ENCODE measurements at places on chromosomes 1 and 21.

GRCh38 chr1:222347627-222348026 is 200.3 kb downstream of the HHIPL2 start:
- DNase-seq = no peak

DNA sequence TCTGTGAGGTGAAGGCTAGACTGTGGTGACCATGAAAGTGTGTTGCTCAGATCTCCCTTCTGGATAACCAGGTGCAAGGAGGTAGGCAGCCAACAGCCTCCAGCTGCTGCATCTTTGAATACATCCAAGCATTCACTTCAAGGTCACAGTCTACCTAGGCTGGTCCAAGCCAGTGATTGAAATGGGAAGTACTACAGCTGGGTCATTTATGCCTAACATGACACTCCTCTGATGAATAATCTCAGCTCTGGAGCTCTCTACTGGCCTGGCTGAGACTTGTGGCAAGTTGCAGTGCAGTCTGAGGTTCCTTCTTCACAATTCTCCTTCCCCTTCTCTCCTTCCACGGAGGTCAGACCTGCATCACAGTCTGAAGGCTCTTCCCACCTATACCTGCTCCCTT is 35.0 kb upstream of the ARHGAP29 start:
- DNase-seq = no peak

GRCh38 chr1:162229549-162229948 is 147.1 kb downstream of the SPATA46 start:
- no peak for DNase-seq

DNA sequence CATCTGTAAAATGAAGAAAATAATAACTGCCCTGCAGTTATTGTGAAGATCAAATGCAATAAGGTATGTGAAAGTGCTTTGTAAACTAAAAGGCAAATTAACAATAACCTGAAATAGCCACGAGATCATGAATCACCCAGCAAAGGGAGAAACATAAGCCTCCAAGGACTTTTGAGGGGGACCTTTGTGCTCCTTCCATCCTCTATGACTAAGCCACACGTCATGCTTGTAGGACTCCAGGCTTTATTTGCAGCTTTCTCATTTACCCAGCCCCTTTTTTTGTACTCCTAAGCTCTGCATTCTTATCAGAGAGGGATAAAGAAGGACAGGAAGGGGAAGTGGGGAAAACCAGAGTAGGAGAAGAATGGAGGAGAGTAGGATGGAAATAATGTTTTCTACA is 115.1 kb downstream of the PROX1 start:
- no peak for DNase-seq

DNA sequence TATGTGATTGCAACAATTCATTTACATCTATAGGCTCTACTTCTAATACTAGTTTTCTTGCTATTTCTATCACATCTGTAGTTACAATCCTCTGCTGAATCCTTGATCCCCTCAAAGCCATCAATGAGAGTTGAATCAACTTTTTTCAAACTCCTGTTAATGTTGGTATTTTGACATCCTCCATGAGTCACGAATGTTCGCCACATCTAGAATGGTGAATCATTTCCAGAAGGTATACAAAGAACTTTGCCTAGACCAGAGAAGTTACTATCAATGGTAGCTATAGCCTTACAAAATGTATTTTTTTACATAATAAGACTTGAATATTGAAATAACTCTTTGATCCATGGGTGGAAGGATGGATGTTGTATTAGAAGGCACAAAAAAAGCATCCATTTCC is 110.0 kb downstream of the AMY1C start:
- DNase-seq = no peak

DNA sequence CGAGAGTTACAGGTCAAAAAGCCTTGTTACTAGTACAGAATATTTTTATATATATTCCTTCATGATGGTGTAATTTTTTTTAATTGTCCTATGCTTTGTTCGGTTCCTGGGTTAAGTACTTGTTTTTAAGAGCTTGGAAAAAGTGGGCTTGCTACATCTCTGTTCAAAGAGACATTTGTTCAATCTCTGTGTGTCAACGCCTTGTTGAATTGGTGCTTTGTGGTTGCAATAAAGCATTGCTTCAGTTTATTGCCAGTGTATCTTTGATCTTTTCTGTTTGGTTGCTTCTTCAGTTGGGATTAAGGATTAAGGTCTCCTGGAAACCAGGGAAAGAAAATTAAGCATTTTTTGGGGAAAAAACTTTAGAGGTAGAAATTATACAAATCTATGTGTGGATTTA is 47.7 kb upstream of the DNASE2B start:
- DNase-seq = no peak

DNA sequence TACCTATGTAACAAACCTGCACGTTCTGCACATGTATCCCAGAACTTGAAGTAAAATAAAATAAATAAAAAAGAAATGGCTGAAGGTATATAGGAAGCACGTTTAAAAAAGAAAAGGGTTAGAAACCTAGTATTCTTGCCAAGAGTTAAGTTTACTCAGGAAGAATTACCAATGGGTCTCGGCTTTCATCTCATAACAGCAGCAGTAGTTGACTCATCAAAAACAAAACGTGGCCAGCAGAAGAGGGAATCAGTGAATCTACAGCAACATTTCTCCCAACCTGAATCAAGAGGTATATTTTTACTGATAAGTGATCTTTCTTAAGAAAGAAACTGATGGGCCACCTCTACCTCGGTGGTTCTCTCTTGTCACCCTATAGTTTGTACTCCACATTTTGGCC is 340.3 kb downstream of the BRINP2 start:
- no peak for DNase-seq

GRCh38 chr1:105591681-105592080 is 1464.8 kb upstream of the PRMT6 start:
- no peak for DNase-seq

DNA sequence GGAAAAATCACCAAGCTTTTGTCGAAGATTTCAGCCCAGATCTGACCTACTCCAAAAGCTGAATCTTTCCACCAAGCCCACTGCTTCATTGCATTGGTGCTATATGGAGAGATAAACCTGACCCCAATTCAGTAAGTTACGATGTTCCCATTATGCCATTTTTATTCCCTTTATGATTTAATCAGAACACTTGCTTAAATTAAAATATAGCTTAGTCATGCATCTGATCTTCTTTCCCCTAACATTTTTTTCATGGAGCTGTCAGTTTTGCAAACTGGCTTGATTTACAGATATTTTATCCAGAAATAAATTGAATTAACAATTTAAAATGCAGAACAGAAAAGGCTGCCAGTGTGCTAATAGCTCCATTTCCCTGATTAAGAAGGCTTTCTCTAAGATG is 503.5 kb upstream of the C1orf87 start:
- no peak for DNase-seq

DNA sequence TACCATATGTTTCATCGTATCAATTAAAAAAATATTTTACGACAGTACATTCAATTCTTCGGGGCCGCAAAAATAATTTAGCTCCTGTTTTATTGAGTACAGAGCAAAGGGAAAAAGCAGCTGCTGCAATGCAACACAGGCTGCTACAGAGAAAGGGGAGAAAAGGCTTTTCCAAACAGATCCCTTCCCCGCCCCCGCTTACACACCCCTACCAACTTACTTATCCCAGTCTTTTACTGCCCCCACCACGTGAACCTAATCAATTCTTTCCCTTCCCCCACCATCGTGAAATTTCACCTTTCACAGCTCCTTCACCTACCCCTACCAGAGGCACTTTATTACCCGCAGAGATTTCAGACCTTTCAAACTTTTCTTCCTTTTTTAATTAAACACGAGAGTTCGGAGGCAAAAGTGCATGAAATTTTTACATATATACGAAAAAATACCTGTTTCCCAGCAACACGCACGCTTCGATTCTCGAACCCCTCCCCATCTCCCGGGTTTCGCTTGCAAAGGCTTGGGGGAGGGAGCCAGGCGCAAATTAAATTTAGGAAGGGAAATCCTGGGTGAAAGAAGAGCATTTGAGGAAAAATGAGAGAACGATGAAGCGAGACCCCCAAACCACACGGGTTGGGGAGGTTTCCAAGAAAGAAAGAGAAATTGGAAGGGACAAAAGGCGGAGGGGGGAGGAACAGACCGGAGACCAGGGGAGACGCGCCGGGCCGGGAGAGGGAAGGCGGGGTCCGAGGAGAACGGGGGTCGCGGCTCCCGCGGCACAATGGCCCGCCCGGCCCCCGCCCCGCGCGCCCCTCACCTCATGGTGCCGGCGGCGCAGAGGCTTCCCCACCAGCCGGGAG is 823 bp downstream of the ENAH start:
- no peak for DNase-seq

DNA sequence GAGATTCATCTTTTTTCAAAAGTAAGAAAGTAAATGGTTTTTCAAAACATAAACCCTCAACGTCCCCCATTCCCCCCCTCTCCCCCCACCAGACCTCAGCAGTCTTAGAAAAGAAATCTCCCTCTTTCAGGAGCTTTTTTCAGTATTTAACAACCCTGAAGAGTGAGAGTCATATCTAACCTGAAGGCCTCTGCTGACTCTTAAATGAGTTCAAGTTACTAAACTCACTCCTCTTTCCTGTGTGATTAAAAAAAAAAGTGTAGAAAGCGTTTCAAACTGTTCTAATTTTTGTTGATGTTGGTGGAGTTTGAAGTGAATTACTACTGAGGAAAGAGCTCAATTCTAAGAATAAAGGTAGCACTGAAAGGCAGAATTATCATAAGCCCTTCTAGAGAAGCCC is 93.7 kb downstream of the VAV3 start:
- no peak for DNase-seq

DNA sequence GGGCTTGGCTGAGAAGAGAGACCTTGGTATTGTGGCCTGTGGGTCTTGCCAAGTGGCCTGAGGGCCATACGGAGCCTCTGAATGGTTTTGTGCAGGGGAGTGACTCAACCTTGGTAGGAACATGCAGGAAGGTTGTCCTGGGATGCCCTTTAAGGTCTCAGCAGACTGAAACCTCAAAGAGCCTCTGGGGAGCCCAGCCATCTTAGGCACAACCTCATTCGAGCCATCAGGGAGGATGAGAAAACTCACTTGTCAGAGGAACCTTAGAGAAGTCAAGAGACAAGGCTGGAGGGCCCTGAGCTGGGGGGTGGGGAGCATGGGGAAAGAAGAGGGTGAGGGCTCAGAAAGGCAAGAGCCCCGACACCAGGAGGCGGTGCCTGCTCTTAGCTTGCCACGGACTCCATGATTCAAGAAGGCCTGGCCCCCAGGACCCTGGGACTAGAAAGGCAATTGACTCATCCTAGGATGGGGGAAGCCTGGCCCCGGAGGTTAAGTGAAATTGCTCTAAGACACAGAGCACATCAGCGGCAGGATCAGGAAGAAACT is 13.0 kb downstream of the IFI6 start:
- no peak for DNase-seq
